Cerebellum (tissue), 4 donors: ENCODE measurements at places on chromosomes 12 and 14. TPM values are rescaled to one million over a fixed set of nuclear protein-coding genes. Genes with fewer than 3 reads are reported as not detected.

GRCh38 chr12:116065606-116066005 is 211.9 kb downstream of the MED13L start:
- DNase-seq, result no peak

DNA sequence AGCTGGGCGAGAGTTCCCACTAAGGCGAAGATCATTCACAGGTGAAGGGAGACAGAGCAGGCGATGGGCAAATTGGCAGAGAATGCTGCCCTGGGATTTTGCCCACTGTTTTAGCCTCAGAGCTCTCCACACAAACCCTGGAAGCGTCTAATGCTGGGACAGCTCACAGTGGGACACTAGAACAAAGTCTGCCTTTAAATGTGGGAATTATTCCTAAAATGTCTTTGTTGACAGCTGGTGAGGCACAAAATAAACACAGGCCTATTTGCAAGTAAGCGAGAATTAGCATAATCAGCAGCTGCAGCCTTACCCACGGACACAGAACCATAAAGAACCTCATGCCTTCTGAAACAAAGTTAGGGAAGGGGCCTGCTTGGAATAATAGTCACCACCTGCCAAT is 824.5 kb downstream of the AACS start:
- no peak for DNase-seq

DNA sequence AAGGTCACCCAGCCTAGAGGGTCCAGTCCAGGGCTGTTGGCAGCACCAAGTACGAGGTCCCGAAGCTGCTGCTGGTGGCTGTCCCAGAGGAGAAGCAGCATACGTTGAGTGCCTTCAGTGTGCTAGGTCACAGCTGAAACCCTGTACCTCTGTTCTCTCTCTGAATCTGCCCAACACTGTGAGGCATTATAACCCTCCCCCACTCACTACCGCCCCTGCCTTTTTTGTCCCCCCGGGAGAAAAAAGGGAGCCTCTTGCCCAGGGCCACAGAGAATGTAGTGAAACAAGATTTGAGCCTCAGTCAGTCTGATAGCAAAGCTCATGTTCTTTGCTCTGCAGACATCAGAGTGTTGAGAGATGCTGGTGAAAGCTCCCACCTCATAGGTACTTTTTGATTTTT is 53.4 kb downstream of the PPP2R5C start:
- DNase-seq, result no peak

DNA sequence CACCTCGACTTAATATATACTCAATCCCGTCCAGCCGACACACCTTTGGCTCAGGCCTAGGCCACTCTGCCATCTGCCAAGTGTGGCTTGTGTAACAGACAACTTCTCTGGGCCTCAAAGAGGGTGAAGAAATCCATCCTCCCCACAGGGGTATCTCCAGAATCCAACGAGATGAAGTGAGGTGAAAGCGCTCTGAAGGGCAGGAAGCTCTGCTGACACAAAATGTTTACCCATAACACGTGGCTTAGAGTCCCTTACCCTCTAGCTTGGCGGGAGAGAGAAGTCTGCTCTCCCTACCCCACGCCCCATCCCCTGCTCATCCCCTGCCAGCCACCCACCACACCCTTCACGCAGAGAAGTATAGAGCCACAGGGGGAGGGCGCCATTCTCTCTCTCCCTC is 13.0 kb downstream of the ZBTB39 start:
- no peak for DNase-seq

PLCZ1 gene
- total RNA-seq, result 0.82 TPM

RDH5 gene
- total RNA-seq, result 8.6 TPM

ASPG gene
- total RNA-seq, result 0.45 TPM

ZNF268 gene
- total RNA-seq, result 37.4 TPM
